ENCODE measurements at places on chromosomes 5 and 9.

DNA sequence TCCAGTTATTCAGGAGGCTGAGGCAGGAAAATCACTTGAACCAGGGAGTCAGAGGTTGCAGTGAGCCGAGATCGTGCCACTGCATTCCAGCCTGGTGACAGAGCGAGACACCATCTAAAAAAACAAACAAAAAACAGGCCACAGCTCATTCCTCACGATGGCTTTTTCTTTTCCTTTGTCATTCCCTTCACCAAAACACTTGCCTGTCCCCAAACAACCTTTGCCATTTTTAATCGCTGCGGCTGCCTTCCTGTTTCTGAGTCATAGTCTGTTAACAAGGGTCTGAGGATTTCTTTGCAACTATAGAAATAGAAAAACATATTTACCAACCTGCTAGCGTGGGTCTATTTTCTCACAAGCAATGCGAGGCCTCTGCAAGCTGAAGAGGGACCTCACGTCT is 123.0 kb upstream of the FSTL4 start:
- DNase-seq: peak; percentile 44

- DNase-seq: no peak
These were observed 173.2 kb upstream of the MVB12B start for GRCh38 chr9:126153382-126153781.

DNA sequence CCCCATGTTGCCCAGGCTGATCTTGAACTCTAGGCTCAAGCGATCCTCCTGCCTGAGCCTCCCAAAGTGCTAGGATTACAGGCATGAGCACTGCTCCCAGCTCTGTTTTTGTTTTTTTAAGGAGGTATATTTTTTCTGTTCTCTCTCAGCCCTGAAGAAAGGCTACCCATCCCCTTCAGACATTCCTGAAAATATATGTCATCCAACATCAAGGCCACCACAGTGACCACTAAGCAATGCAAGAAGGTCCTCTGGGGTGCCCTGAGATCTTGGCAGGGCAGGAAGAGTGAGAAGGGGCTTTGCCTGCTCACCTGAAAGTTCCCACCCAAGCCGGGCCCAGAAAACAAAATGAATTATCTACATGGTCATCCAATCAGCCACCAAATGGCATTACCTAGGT is 47.8 kb upstream of the IL17B start:
- DNase-seq: no peak

- DNase-seq: no peak
These were observed 720.2 kb upstream of the C9orf72 start for GRCh38 chr9:28293369-28294090.

DNA sequence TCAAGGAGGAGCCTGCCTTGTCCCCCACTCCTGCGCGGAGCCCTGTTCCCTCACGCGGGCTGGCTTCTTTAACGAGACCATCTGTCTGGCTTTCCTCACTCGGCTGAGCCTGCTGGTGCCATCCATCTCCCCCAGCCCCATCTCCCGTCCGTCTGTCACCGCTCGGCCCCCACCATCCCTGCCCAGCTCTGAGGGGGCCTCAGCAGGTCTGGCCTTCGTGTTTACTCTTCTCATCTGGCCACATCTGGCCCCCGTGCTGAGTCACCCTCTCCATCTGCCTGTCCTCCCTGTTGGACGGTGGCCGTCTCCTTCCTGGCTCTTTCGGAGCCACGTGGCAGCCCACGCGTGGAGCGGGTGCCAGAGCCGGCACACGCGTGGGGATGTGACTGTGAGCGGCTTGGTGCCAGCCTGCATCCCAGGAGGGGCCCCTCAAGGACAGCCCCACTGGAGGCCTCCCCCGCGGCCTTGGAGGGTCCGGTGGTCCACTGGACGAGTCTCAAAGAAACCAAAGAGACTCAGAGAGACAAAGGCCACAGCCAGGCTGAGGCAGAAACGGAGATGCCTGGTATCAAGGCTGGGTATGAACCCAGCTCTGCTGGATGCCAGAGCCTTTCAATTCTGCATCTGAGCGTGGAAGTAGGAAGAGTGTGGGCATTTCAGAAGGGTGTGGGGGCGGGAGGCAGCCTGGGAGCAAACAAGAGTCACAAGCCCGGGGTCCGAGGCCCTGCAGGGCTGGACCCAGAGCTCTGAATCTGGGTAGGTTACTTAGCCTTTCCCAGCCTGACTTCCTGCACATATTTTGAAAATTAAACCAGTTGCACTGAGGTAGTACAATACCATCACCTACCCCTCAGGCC is 76.7 kb upstream of the UNC5A start:
- no peak for DNase-seq

DNA sequence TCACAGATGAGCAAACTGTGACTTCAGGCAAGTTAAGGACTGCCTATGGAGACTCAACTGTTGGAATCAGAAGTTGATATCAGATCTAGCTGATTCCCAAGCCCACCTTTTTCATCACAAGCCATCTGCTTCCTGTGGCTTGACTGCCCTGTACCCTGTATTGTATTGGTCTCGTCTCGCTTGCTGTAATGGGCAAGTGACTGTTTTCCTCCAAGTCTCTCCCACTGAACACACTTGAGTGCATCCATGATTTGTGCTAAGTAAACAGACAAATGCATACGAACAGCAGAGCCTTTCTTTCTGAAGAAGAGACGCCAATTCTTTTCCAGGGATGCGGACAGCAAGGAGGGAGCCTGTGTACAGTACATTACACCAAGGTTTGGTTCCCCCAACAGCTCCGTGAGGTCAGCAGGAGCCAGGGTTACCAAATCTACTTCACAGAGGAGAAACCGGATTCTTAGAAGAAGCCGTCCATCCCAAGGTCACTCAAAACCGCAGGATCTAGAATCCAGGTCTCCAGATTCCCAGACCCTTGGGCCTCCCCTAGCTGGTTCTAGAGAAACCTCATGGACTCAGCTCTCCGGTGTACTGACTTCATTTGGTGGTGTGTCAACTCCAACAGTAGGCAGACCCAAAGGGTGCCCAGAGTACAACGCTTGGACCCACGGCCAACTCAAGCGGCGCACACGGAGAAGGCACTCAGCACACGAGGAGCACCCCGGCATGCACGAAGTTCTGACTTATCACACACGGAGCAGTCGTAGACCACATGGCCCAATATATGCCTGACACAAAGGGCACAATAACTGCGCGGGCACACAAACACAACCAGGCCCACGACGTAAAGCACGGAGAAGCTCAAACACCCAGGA is 1.1 kb downstream of the BAG1 start:
- DNase-seq: peak; percentile 8

- peak; percentile 54 for DNase-seq
These were observed 20.7 kb downstream of the GOLGA2 start for GRCh38 chr9:128254855-128255759.

DNA sequence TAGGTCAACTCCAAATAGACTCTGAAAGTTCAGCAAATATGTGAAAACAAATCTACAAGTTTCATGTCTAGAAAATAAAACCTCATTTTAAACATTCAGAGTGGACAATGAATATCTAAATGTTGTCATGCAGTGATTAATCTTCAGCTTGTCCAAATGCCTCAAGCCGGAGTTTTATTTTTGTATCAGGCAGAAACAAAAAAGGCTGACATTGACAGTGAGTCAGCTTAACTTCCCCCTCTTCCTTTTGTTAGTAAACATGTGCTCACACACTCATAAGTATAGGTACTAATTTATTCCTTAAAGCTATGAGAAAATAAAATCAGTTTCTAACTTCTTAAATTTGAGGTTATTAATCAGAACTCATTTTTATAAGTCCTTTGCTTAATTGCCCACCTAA is 467.9 kb upstream of the DAB2 start:
- DNase-seq: no peak

- DNase-seq: no peak
These were observed 95.2 kb upstream of the CPEB4 start for GRCh38 chr5:173792781-173793547.

GRCh38 chr5:158406884-158407823 is 548.2 kb upstream of the CLINT1 start:
- no peak for DNase-seq

GRCh38 chr9:72581694-72582093 is 60.3 kb downstream of the TMC1 start:
- DNase-seq: no peak

DNA sequence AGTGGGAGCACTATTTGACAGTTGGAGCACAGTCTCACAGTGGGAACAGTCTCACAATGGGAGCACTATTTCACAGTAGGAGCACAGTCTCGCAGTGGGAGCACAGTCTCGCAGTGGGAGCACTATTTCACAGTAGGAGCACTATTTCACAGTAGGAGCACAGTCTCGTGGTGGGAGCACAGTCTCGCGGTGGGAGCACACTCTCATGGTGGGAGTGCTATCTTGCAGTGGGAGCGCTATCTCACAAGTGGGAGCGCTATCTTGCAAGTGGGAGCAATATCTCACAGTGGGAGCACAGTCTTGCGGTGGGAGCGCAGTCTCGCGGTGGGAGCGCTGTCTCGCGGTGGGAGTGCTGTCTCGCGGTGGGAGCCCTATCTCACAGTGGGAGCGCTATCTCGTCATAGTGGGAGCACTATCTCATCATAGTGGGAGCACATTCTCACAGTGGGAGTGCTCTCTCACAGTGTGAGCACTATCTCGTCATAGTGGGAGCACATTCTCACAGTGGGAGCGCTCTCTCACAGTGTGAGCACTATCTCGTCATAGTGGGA is 56.1 kb downstream of the MED10 start:
- no peak for DNase-seq

- DNase-seq: no peak
These were observed 24.8 kb upstream of the LOX start for GRCh38 chr5:122102825-122103224.
